Cardiac fibroblast (primary cell): ENCODE measurements at places on chromosomes 2 and 18.

GRCh38 chr2:233919319-233919718, 2.1 kb downstream of the TRPM8 start:
- DNase-seq = no peak

GRCh38 chr2:139790807-139791752, 1010.9 kb upstream of the NXPH2 start:
- peak; percentile 51 for DNase-seq

- no peak for DNase-seq
Observed at GRCh38 chr2:160920061-160920460, 240.2 kb upstream of the TANK start.

- no peak for DNase-seq
Observed at GRCh38 chr2:106304612-106305184, 110.6 kb upstream of the UXS1 start.

GRCh38 chr2:170002096-170002495, 174.8 kb downstream of the UBR3 start:
- no peak for DNase-seq

DNA sequence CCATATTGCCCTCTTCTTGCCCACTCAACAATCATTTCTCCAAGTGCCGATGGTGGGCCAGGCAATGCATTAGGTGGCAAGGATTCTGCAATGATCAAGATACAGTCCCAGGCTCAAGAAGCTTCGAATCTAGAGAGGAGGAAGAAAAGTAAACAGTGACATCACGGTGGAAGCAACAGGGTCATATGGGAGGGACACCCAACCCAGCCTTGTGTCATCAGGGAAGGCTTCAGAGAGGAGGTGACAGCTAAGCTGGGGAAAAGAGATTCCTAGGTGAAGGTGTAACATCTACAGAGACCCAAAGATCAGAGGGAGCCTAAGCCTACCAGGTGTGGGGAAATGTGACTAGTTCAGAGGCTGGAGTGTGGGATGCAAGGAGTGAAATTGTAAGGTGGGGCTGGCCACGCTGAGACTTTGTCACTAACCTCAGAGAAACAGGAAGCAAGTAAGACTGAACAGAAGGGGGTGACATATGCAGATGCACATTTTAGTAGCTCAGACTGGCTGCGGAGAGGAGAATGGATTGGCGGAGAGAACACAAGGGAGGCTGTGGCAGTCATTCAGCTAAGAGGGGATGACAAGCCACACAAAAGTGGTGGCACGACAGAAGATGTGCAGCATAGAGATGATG, 104.9 kb downstream of the ANKRD44 start:
- no peak for DNase-seq

DNA sequence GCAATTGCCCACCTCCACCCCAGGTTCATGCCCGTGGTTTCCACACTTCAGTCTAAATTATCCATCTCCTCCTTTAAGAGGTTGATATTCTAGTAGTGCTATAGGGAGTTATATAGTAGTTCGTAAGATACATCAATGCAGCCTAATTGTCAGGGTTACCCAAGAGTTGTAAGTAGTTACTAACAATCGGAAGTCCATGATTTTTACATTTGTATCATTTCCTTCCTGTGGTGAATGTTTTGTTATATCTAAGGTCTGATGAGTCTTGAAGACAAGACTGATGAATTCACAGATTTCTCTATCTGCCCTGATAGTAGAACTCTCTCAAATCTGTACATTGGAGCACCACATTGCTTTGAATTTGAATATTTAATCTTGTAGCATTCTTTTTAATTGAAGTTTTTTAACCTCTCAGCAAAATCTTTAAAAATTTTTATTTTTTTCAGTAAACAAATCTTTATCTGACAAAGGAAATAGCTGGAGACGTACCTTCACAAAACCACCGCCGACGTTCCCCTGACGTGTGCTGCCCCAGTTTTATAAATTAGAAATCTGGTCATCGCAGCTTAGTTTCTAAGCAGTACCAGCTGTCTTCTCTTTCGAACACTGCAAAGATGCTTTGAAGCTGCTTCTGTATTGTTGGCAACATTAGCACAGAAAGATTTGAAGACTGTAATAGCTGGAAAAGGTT, 264.5 kb downstream of the SOCS6 start:
- no peak for DNase-seq

- no peak for DNase-seq
Observed at GRCh38 chr2:201176081-201176481, 6.9 kb upstream of the CASP10 start.

- DNase-seq = peak; percentile 29
Observed at GRCh38 chr2:44171018-44171417, 2.3 kb downstream of the PPM1B start.

DNA sequence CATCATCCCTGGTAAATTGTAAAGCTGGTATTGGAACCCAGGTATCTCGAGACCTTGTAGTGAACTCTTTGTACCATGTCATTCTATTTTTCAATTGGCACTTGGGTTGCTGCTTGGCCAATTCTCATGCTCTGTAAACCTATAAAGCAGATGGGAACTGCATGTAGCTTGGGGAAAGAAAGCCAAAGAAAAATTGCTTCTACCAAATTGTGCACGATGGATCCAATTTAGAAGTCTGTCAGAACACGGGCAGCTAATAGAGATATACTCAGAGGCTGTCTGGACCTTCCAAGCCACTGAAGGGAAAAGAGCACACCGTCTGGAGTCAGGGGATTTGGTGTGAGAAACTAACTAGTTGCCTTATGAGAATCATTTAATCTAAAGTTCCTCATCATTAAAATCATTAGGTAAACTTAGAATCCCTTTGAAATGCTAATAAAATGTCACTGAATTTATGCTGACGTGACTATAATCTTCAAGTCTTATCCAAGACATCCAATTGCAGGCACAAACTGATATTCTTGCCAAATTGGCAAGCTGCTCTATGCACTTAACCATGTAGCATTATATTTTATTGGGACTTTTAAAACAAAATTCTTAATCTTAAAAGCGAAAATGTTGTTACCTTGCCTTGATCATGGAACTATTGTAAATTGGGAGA, 206.8 kb downstream of the DCC start:
- DNase-seq = no peak

DNA sequence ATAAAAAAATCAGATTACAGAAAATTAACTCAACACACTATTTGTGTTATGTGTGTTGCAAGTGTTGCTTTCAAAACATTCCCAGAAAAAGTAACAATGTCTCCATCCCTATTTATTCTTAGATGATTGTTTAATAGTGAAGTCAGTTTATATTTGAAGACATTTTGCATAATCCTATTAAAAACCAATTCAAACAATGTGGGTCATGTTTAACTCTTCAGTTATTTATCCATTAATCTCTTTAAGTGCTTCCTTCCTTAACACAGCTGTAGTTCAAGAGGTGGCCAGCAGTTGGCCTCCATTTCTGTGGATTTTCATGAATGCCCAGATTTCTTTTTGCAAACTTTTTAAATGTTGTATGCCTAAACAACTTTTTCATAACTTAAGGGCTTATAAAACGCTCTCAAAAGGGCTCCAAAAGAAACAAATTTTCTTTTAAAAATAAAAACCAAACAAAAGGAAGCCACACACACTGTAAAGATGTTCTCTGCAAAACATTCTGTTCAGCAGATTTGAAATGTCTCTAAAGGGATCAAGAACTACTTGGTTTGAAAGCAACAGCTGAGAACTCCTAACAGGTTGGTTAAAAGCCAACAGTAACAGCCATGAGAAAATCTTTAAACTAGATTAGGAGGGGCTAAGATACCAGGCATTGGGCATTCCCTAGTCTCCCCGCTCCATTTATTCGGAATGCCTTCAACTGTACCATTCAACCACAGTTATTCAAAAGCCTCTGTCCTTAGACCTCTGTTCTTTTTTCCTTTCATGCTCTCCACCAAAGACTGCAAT, 71.5 kb downstream of the THADA start:
- DNase-seq = no peak

DNA sequence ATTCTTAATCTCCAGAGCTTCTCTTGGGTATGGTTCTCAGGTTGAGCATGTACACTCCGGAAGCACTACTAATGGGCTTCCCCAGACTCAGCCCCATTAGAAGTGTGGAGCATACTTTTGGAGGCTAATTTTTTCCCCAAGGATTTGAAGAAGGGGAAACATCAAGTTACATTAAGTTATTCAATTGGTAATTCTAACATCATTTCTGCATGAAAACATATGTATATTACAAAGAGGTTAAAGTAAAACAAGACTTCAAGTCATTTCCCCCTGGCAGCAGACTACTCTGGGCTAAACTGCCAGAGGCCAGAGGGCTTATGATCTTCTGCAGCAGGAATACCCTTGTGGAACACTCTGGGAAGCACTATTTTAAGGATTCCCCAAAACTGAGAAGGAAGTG, 227.7 kb upstream of the STK17B start:
- DNase-seq = no peak

GRCh38 chr2:18398833-18399232, 161.6 kb downstream of the RDH14 start:
- DNase-seq = peak; percentile 44

DNA sequence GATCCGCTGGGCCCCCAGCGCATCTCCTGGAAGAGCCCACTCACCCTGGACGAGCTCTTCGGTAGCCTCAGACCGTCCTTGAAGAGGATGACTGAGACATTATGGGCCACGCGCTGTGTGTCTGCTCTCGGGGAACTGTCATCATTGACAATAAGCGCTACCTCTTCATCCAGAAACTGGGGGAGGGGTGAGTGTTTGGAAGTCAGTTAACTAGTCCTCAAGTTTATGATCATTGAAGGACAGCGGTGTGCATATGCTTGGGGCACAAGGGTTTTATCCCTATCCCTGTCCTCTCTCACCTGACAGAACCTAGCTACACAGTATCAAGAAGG, 586 bp downstream of the STK16 start:
- DNase-seq = no peak

DNA sequence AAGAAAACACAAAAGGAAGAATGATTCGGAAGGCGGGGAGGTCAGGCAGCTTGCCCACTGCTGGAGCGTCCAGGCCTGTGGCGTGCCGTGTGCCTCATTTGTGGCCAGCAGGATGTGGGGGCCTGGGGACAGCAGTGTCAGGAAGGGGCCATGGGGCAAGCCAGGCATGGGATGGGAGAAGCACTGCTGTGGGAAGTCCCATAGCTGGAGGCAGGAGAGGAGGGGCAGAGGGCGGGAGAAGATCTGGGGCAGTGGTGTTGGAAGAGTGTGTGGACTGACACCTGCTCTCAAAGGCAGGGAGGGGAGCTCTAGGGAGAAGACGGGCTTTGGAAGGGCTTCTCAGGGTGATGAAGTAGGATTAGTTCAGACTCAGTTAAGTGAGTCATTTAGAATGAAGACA, 133.7 kb downstream of the ACOXL start:
- no peak for DNase-seq

- no peak for DNase-seq
Observed at GRCh38 chr2:144128130-144128746, 391.7 kb downstream of the ZEB2 start.

DNA sequence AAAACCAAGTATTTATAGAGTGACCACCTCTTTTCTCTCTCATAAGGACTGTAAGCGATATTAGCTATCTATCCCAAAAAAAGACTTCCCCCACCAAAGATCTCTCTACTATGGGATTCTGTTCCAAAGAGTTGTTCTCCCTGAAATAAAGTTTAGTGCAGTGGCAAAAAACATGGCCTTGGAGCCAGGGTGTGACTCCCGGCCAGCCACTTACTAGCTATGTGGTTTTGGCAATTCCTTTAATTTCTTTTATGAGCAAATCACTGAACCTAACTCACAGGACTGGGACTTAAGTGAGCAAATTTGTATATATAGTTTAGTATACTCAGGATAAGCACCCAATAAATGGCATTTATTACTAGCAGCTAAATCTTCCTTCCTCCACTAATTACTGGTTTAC, 42.6 kb downstream of the SESTD1 start:
- DNase-seq = no peak

DNA sequence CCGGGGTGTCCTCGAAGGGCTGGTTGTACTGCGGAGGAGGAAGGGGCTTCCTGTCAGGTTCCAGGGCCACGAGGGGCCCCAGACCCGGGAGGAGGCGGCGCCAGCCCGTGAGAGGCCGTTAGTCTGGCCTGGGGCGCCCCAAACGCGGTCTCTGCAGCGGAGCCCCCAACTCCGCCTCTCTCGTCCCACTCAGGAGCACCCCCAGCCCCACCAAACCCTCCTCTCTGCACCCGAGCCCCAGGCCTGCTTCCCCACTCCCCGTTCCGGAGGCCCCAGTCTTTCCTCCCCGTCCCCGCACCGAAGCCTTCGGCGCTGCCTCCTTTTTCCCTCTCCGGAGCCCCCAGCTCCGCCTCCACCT, 473 bp downstream of the HJURP start:
- no peak for DNase-seq

GRCh38 chr2:103459283-103459682, 697.5 kb downstream of the TMEM182 start:
- DNase-seq = no peak

GRCh38 chr2:156427074-156427473, 9.1 kb upstream of the GPD2 start:
- DNase-seq = no peak

DNA sequence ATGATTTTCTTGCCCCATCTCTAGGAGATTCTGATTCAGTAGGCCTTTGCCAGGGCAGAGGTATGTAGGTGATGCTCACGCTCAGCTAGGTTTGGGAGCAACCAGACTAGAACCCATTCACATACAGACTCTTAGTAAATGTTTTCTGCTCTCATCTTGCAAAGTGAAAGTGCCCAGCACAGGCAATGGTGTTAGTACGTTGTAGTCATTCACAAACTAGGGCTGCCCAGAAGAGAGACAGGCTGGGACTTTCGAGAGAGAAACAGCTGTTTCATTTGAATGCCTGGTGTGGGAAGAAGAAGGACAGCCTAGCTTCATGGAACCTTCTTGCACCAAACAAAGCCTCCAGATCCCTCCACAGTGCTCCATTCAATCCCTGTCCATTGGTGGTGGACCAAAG, 19.4 kb downstream of the DDX18 start:
- DNase-seq = no peak

- no peak for DNase-seq
Observed at GRCh38 chr18:23177433-23178072, 42.3 kb downstream of the CABLES1 start.

GRCh38 chr2:126658905-126659561, 3.1 kb downstream of the GYPC start:
- peak; percentile 75 for DNase-seq

- DNase-seq = no peak
Observed at GRCh38 chr2:95310651-95311050, 13.5 kb downstream of the KCNIP3 start.
